ENCODE measurements at places on chromosomes 6 and 20.

- DNase-seq, result no peak
Measured at GRCh38 chr6:98833057-98833306, 1.4 kb upstream of the POU3F2 start.

DNA sequence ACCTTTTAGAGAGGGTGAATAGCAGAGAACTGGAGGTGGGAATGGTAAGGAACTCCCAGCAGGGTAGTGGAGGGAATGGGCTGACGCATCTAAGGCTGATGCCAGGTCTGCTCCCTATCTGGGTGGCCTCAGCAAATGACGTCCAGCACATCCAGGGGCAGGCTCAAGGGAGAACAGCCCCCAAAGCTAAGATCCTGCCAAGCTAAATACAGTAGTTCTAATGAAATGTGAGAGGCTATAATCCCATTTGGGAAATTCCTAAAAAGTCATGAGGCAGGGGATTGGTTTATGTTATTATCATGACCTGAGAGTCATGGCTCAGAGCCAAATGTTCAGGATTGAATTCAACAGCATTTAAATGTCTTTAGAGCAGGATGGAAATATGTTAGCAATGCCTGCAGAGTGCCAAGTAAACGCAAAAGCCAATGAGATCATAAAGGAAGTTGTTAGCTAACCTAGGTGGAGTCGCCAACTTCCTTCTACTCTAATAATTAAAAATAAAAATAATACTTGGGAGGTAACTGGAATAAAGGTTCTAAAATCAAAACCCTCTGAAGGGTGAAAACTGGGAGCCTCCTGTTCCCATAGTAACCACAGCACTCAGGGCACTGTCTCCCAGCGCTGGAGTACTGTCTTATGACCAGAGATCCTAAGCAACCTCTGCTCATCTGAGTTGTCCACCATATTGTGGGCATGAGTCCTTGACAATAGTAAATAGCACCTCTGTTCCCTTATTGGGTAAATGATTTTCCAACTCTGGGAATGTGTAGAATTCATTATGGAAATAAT, 34.8 kb downstream of the IYD start:
- DNase-seq, result no peak

- DNase-seq, result no peak
Measured at GRCh38 chr20:58956078-58956477, 25.0 kb upstream of the NELFCD start.

DNA sequence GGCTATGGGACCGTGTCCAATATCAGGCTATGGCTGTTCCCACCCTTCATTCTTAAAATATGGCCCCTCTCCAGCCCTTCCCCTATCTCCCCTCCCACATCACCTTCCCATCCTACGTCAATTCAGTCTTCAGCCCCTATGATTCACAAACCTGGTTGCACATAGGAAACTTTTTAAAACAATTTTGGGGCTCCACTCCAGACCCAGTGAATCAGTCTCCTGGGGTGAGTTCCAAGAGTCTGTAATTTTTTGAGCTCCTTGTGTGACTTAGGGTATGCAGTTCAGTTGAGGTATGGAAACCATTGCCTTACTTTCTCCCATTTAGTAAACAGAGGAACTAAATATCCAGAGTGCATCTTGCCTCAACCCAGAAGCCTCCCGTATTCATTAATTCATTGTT, 5.5 kb downstream of the HNF4A start:
- no peak for DNase-seq

GRCh38 chr6:84273048-84273809, 45.8 kb upstream of the CEP162 start:
- DNase-seq, result no peak

DNA sequence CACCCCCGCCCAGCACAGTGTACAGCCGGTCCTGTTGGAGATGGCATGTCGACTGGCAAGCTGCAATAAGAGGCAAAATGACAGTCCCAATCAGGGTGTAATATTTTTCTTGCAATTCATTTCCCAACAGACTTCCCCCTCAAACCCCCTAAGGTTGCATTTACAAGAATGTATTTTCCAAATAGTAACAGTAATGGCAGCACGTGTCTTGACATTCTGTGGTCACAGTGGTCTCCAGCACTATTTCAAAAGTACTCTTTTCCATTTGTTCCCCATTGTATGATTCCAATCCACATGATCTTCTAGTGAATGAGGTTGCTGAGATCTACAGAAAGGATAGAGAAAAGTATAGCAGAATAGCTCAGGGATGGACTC, 97.8 kb upstream of the CARMIL1 start:
- no peak for DNase-seq

DNA sequence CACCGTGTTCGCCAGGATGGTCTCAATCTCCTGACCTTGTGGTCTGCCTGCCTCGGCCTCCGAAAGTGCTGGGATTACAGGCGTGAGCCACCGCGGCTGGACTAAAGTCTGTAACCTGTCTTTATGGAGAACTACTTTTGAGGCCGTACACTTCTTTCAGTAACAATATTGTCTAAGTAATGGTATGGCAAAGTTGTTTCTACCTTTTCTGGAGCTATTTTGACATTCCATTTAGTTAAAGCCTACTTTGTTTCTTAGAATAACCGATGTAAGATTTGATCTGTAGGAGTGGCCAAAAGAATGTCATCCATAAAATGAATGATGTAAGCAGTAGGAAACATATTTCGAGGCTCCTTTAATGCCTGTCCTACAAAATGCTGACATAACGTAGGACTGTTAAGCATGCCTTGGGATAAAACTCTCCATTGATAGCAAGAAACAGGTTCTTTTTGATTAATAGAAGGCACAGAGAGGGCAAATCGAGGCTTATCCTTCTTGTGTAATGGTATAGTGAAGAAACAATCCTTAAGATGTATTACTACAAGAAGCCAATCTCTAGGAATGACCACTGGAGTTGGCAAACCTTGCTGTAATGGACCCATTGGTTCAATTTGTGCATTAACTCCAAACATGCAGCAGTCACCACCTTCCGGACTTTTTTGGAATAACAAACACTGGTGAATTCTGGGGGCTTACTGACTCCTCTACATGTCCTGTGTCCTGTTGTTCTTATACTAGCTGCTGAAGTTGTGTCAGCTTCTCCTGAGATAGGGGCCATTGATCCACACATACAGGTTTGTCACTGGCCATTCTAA, 35.9 kb downstream of the HLA-DRA start:
- DNase-seq, result no peak

DNA sequence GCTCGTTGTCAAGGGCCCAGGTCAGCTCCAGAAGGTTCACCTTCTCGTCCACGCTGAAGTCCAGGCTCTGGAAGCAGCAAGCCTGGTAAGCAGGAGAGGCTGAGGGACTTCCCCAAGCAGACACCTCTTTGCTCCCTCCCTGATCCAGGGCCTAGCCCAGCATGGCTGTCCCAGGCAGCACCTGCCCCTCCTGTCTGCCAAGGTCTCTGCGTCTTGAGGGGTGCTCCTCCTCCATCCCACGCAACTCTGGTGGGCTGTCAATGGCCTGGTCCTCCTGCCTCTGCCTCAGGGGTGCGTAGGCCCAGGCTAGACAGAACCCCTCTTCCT, 87.1 kb downstream of the NINL start:
- no peak for DNase-seq

DNA sequence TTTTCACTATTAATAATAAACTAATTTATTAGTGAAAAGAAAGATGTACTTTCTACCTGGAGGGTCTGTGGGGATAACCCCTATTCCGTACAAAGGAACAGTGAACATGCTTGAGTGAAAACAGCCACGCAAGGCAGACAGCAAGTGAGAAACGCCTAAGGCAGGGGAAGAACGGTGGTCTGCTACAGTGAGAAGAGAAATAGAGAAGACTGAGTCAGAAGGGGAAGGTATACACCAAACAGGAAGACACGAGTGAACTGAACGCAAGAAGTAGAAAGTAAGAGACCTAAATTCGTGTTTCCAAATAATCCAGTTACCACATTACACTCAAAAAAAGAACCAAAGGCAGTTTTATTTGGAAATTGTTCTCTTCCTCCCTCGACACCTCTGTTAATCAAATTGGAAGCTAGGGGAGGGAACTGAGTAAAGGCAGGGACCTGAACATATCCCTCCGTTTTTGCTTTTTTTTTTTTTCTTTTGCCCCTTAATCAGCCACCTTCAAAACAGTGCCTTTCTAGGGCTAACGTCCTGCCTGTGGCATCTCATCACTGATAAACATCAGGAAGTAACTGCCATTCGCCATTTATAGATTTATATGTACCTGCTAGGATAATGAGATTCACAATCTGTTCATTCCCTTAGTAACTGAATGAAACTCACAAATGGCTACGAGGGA, 48.9 kb downstream of the ATXN1 start:
- DNase-seq, result peak; percentile 34

DNA sequence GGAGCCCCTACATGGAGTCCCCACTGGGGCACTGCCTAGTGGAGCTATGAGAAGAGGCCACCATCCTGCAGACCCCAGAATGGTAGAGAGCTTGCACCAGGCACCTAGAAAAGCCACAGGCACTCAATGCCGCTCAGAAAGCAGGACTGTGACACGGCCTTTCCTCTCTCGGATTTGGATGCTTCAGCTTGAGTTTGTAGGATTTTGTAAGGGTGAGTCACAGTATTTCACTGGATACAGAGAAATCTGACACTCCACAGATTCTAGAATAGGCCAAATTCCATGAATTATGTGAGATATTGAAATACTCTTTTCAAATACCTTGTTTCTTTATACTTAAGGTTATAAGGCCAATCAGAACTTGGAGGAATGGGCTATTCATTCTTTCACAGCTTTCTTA, 424.5 kb downstream of the HTR1B start:
- DNase-seq, result no peak

DNA sequence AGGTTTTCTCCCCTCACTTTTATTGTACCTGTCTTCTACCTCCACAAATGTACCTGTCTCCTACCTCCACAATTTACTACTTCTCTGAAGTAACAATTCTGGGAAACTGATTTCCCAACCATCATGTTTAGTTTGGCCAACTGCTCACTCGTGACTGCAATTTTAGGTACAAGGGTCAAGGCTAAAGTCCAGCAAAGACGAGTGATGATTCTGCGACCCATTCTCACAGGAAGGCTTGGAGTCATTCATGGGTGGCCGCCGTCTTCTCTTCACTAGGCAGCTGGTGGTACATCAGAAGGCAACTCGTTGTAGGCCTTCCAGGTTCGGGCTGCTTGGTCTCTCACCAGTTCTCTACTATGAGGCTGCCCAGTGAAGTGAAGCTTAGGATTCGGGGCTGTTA, 483.8 kb upstream of the JARID2 start:
- DNase-seq, result no peak

GRCh38 chr6:32118782-32119628, 9.0 kb downstream of the ATF6B start:
- DNase-seq, result peak; percentile 66

GRCh38 chr6:132725471-132725870, 11.6 kb upstream of the VNN1 start:
- DNase-seq, result no peak

DNA sequence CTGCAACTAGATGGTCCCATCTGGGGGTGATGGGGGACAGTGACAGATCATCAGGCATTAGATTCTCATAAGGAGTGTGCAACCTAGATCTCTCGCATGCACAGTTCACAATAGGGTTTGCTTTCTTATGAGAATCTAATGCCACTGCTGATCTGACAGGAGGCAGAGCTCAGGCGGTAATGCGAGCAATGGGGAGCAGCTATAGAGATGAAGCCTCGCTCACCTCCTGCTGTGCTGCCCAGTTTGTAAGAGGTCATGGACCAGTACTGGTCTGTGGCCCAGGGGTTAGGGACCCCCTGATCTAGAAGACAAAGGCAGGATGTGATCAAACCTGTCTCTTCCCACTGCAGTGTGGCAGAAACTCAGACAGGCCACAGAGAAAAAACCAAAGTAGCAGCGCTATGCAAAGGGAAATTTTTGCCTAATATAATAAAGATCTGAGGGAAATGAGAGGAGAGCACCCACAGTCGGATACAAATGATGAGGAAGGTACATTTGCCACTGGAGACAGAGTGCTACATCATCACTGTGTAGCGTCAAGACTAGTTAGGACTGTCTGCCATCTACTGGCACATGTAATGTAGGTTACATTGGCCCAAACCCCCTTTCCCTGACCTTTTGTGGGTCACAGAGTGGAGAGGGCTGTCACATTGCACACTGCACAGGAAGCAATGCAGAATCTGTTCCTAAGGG, 4.1 kb upstream of the LY86 start:
- no peak for DNase-seq

- DNase-seq, result no peak
Measured at GRCh38 chr6:25623879-25624278, 28.1 kb upstream of the SCGN start.

GRCh38 chr6:113762641-113763040, 94.5 kb upstream of the MARCKS start:
- DNase-seq, result no peak

DNA sequence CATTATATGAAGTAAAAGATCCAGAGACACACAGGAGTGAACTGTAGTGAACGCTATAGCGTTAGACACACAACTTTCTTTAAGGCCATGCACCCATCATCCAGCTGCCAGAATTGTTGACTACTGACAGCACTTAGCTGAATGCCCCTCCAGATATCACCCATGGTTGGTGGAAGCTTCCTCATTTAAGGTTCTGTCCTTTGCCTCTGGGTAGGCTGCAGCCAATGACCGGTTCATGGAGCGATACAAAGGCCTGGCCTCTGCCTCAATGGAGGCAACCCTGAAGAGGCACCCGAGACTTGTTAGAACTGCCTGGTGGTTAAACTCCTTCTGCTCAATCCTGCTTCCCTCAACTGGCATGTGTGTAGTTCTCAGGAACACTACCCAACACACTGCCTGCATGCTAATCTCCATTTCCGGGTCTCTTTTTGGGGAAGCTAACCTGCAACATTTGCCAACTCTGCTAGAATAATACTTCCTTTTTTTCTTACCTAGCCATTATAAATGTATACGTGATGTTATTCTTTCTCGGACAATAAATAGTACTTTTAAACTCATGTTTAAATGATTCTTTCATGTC, 49.8 kb upstream of the THEMIS start:
- no peak for DNase-seq

DNA sequence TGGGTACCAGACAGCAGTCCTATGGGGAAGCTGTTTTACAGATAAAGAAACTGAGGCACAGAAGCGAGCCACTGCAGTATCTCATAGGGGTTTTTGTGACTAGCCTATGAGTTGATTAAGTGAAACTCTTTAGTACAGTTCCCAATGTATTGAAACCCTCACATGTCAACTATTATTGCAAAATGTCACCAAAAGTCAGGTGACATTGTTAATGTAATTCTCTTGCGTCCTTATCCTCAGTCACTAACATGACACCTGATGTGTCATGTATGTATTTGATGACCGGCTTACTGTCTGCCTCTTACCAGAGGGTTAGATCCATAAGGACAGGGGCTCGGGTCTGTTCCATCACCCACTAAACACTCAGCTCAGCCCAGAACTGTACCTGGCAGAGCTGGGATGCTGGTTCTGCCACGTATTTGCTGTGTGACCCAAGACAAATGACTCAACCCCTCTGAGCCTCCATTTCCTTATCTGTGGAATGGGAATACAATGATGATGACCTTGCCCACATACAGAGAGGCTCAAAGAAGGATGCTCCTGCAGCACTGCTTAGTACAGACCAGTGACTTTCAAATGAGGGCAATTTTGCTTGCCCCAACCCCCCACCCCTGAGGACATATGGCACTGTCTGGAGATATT, 32.9 kb downstream of the PREX1 start:
- DNase-seq, result no peak

Data from CD4-positive, alpha-beta T cell treated with Interleukin-6 at 100 ng/mL for 8 hours (primary cell).